ENCODE measurements at places on chromosomes 7 and 10.

DNA sequence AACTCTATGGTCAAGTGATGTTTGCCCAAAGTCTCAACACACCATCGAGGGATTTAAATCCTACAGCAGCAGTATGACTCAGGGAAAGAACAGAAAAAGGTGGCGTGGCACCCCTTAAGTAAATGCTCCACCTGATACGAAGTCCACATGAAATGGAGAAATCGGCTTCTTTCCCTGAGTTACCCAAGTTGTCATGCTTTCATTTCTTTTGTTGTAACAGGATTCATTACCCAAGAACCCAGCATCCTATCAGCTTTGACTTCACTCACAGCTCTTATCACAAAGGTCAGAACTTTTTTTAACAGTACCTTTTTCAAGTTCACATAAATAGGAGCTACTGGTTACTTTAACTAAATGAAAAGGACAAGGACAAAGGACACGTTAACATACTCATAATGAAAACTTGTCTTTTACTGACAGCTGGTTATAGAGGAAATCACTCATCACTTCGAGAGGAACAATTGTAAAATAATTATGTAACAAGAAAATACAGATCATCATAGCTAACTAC lies 219.8 kb upstream of the FRMD4A start:
- DNase-seq: no peak

DNA sequence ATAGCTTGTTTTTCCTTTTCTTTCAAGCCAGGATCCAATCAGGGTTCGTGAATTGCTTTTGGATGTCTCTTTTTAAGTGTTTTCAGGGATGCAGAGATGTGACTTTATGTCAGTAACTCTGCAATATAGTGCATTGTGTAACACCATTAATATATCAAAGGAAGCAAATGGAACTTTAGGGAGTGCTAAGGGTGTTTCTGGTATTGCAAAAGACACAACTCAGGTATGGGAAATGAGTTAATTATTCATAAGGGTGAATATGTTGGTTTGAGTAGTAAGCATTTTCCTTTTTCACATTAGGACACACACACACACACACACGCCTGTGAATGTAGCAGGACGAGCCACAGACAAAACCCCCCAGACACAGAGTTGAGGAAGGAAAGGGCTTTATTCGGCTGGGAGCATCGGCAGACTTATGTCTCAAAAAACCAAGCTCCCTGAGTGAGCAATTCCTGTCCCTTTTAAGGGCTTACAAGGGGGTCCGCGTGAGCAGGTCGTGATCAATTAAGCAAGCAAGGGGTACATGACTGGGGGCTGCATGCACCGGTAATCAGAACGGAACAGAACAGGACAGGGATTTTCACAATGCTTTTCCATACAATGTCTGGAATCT lies 31.8 kb upstream of the GSDME start:
- no peak for DNase-seq

- DNase-seq: no peak
Observed at GRCh38 chr10:116766241-116766827, 24.0 kb upstream of the HSPA12A start.

GRCh38 chr7:22865602-22865960 lies 42.9 kb upstream of the TOMM7 start:
- DNase-seq: no peak

DNA sequence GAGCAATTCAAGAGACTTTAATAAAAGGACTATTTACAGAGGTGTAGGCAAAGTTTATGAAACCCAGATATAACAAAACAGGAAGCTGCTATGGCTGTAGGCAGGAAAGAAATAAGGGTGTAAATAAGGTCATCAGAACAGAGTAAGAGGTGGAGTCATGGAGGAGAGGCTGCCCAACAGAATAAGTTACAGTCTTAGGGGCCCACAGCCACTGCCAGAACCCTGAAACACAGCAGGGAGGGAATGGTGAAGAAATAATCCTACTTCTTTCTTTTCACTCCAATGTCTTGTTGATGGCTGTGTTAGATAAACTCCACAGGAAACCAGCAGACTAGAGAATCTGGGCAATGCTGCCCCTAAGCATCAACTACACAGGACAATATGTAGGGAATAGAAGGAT lies 155.8 kb upstream of the TAC1 start:
- no peak for DNase-seq

GRCh38 chr7:48099781-48100180 lies 10.7 kb downstream of the UPP1 start:
- no peak for DNase-seq

- no peak for DNase-seq
Observed at GRCh38 chr7:83111391-83111790, 51.3 kb downstream of the PCLO start.

DNA sequence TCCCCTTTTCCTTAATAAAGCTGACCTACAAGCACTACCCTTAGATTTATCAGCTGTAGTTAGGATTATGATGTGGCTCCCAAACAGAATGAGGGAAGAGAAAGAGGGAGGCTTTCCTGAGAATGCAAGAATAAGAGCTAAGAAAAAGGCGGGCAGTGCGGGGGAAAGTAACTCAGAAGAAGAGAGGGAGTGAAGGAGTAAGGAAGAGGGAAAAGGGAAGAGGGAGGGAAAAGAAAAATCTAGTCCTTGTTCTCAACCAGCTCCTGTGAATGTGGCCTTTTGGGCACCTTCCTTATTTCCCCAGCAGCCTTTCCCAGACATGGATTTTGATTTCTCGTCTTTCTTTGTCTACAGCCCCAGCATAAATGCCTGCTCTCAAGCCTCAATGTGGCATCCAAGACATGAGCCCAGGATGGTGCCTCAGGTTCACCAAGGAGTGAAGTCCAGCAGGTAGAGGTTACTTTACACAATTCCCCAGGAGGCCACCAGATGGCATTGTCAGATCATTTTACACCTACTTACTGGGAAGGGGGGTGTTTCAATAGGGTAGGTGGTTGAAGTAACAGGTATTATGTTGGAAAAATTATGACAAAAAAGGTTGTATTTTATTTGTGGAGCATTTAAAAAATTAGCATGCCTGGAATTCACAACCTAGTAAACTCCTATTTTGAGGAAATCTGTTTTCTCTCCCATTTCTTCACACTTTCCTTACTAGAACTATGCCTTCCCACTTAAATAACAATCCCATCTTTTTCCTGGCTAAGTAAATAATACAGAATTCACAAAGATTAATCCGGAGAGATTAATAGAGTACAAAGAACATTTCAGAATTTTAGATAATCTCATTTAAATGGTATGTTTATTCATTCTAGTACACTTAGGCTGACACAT lies 106.5 kb downstream of the HTR7 start:
- DNase-seq: no peak

- DNase-seq: no peak
Observed at GRCh38 chr10:17001961-17002749, 127.5 kb downstream of the CUBN start.

GRCh38 chr7:22051886-22052673 lies 106.4 kb upstream of the CDCA7L start:
- no peak for DNase-seq

GRCh38 chr10:103820101-103821062 lies 35.0 kb downstream of the SH3PXD2A start:
- DNase-seq: no peak

DNA sequence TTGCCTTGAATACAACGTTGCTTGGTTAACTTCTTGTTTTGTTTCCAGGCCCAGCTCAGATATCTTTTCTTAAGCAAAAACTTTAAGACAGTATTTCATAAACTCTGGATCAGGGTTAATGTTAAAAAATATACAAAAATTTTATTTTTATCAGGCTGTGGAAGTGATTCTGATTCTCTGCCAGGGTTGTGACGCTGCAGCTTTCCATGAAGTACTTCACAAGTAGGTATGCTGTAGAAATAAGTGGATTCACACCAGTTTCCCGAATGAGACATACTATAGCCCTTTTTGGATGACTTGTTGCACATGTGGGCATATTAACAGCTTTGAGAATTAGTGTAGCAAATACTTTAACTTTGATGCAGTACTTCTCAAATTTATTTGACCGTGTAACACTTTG lies 70.1 kb downstream of the CDK14 start:
- no peak for DNase-seq

GRCh38 chr10:119772334-119772733 lies 46.5 kb downstream of the INPP5F start:
- DNase-seq: no peak

DNA sequence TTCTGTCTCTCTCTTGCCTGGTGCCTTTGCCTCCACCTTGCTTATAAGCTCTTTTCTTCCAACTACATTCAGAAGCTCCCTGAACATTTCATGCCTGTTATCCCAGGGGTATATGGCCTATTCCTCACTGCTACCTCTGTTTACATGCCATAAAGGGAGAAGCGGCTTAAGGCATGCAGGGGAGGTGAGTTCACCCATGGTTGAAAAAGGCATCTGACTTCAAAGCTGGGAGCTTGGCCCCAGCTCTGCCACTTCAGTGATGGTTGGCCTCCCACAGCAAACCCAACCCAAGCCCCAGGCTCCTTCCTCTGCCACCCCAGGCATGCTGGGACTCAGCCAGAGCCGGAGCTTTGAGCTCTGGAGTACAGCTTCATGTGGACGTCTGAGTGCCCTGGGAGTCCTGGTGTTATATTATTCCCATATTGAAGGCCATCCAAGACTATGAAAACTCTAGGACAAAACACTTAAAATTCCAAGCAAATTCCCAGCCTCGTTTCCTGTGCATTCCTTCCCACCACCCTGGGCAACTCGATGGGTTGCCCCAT lies 468.6 kb upstream of the ZMIZ1 start:
- no peak for DNase-seq

DNA sequence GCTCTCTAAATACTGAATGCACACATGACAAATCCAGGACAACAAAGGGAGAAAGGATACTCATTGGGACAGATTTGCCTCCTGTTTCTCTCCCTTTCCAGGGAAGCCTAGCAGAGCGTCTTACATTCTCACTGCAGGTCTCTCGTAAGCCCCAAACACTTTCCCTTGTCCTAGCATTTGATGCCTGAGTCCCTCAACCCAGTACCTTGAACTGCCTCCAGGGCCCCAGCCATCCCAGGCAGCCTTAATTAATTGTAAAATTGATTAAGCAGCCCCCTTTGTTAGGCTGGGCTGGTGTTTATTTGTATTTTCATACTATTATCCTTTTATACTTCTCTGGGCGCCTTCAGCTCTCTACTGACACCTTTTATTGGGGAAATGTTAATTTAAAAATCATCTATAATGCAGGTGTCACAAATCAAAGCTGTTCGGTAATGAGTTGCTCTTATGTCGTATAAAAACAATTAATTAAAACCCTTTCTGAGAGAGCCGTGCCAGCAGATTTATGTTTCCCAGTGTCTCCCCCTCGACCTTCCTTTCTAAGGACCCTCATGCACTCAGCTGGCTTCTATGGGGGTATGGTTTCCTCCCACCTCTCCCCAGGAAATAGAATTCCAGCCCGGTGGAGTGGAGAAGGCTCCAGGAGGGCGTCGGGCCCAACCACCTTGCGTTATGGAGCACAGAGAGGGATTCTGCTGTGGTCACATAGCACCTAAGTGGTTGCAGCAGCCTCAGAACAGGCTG lies 243.8 kb downstream of the RPS24 start:
- DNase-seq: no peak

GRCh38 chr7:8362723-8363369 lies 70.6 kb upstream of the NXPH1 start:
- no peak for DNase-seq

- DNase-seq: no peak
Observed at GRCh38 chr10:5285186-5285585, 79.6 kb upstream of the UCN3 start.

- DNase-seq: no peak
Observed at GRCh38 chr10:79082631-79083596, 14.1 kb downstream of the ZMIZ1 start.

DNA sequence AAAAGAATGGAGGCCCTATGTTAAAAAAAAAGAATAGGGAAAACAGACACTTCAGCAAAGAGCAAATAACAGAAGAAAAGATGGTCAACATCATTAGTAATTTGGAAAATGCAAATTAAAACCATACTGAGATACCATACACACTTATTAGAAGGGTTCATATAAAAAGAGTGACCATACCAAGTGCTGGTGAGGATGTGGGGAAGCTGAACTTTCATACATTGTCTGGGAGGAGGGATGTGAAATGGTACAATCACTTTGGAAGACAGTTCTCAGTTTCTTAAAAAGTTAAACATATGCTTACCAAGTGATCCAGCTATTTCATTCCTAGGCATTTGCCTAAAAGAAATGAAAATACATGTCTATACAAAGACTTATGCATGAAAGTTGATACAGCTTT lies 194.4 kb downstream of the CXCL12 start:
- no peak for DNase-seq

GRCh38 chr10:73501651-73502050 lies 5.8 kb upstream of the PPP3CB start:
- DNase-seq: no peak

DNA sequence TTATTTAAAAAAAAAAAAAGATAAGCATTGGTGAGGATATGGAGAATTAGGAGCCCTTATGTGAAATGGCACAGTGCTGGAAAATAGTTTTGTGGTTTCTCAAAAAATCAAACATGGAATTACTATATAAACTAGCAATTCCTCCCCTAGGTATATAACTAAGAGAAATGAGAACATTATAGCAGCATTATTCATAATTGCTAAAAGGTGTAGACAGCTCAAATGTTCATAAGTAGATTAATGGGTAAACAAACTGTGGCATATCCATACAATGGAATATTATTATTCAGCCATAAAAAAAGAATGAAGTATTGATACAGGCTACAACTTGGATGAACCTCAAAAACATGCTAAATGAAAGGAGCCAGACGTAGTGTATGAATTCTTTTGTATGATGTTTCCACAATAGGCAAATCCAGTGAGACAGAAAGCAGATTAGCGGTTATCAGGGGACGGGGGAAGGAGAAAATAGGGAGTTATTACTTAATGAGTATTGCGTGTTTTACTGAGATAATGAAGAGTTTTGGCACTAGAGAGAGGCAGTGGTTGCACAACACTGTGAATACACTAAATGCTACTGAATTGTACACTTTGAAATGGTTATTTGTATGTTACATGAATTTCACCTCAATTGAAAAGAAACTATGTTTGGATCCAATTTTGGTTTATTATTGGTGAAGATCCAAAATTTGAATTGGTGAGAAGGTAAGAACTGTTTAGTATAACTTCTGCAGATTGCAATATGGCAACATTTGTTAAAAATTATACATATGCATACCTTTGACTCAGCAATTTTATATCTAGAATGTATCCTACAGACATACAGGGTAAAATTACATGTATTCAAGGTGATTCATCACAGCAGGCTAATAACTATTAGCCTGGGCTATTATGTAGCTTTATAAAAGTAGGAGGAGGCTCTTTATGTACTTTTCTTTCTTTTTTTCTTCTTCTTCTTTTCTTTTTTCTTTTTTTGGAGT lies 69.7 kb downstream of the VCL start:
- DNase-seq: no peak

DNA sequence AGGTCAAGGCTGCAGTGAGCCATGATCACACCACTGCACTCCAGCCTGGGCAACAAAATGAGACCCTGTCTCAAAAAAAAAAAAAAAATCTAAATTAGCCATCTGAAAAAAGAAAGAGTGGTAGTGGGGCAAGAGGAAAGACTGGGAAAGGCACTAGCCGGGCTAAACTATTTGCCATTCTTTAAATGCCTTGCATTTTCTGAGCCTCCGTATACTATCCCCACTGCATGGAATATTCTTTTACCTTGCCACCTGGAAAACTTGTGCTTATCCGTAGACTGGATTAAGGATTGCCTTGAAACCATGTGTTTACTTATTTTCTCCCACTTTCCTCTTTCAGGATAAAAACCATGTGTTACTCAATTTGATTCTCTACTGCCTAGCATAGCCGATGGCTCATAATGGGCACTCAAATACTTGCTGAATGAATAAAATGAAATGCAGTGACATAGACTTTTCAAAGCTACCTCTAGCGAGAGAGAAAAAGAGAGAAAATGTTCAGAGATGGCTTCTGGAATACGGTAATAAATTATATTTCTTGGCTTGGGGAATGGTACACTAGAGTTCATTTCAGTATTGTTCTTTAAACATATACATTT lies 30.6 kb downstream of the HYCC1 start:
- no peak for DNase-seq

- DNase-seq: no peak
Observed at GRCh38 chr10:3579845-3580244, 205.2 kb downstream of the KLF6 start.
